SW 1271 (cell line): ENCODE measurements at places on chromosomes 3 and 15.

DNA sequence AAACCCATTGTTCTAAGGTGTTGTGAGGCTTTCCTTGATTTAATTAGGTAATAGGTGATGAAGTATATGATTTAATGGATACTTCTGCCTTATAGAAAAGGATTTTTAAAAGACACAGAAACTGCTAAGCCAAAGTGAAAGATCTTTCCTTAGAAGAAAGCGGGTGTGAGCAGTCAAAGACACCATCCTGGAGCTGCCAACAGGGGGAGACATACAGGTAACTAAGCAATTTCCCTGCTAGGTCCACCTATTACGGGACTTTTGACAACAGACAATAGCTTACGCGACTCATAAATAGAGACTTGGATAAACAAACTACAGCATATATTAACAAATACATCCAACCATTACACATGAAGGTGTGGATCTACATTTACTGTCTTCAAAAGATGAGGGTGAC is 669.5 kb downstream of the SQOR start:
- peak; percentile 1 for DNase-seq

- no peak for DNase-seq
These were observed 117.0 kb upstream of the PTX3 start for GRCh38 chr3:157319672-157320071.

DNA sequence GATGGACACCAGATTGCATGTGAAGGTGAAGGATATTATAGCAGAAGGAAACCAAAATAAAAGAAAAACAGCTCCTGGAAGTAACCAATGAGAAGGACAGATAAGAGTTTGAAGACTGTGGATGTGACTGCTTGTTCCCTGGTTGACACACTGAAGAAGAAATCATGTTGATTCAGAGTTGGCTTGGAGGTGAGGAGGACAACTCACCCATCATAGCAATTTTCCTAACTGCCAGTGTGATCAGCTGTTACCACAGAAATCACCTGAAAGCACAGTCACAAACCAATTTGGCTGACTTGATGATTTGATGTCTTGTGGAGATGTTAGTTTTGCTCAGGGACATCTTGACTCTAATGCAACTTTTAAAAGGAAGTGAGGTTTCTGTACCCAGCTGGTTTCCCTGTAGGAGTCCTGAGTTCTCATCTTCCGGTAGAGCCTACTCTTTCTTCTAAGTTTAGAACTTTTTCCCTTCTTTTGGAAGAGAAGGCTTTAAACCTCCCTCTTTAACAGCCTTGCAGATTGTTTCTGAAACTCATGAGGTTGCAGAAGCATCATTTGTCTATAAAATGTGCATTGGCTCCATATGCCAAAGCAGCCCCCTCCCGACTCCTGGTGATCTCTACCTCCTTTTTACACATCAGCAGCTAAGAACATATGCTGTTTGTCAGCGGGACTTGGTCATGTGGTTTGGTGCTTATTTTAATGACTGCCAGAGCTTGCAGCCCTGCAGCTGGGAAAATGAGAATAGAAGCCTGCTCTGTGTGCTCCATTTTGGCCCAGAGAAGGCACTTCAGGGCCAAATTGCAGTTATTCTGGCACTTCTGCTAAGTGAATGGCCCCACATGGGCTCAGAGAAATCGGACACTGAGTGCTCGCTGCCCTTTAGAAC is 10.3 kb downstream of the ATG7 start:
- DNase-seq: no peak

DNA sequence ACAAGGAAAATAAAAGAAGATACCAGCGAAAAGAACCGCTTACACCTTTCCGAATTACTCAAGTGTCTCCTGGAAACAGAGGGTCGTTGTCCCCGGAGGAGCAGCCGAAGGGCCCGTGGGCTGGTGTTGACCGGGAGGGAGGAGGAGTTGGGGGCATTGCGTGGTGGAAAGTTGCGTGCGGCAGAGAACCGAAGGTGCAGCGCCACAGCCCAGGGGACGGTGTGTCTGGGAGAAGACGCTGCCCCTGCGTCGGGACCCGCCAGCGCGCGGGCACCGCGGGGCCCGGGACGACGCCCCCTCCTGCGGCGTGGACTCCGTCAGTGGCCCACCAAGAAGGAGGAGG is 325 bp downstream of the ALCAM start:
- no peak for DNase-seq

DNA sequence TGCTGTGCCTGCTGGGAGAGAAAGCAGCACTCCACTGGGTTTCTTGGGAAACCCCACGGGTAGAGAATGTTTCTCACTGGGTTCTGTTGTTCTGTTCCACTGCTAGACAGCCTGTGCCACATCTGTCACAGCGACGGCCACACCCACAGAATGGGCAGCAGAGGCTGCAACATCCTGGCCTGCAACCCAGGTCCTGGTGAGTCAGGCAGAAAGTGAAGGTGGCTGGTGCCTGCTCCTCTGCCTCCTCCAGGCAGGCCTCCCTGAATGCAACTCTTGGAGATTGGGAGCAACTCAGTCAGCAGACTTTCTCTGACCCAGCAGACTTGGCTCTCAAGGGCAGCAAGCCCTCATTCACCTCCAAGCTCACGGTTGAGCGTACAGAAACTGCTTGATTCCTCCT is 13.0 kb downstream of the C3orf18 start:
- no peak for DNase-seq

DNA sequence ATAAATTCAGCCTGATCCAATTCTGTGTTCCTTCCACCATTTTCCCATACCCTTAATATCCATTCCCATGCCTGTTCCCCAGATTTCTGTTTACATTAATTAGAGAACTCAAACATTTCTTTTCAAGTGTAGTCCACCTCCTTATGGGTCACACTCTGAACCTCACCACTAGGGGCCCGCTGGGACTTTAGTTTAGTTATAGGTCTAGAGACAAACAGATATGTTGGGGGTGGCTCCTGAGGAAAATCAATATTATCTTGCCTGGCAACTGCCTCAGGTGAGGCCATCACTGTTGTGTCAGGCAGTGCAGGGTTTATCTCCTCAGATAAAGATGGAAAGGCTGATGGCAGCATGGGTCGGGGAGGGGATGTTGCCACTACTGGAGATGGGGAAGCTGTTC is 72.8 kb downstream of the CLDN1 start:
- DNase-seq: no peak

DNA sequence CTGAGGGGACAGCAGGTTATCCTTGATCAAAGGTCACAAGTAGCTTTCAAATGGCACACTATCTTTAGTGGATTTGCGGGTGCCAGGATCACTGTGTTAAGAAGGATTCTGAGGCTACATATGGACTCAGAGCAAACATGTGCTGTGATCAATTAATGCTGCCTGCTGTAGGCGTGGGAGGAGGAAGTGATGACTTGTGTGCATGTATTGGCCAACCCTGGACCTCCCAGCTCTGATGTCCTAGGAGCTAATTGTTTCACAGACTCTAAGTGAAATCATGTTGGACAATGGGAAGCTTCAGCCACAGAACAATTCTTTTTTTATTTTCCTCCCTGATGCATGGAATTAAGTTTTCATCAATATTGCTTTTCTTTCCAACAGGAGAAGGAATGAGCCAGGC is 24.4 kb downstream of the FAH start:
- no peak for DNase-seq

GRCh38 chr15:28994142-28994830 is 108.5 kb downstream of the APBA2 start:
- DNase-seq: no peak

GRCh38 chr3:46127503-46127902 is 80.6 kb downstream of the CCR1 start:
- DNase-seq: peak; percentile 82

GRCh38 chr15:35834216-35834830 is 288.4 kb upstream of the DPH6 start:
- DNase-seq: no peak

DNA sequence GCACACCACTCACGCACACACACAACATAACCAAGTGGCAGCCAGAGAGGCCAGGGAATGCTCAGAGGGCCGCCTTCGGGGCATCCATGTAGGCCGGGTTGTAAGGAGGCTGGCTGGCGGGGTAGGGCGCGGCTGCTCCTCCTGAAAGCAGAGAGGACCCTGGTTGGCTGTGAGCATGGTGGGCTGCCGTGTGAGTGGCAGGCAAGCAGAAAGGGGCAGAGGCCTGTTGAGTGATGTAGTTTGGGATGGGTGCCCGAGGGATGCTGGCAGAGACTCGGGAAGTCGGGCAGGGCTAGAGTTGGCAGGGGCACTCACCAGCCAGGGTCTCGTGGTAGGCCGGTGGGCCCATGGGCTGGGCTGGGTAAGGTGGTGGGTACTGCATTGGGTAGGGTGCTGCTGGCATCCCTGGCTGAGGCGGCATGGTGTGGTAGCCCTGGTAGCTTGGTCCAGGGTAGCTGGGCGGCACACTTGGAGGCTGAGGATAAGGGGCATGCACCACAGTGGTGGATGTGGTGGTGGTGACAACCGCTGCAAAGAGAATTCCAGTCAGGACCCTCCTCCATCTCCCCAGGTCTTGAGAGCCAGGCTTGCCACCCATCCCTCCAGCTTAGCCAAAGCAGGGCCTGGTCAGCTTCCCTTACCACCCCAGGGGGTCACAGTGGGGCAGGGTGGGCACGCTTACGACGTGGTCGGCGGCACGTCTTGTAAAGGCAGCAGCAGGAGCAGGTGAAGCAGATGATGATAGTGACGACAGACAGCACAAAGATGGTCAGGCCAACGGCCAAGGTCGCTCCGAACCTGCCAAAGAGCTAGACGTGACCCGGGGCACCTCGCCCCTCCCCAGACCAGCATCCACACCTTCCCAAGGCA is 22.7 kb downstream of the ATRIP start:
- DNase-seq: no peak

DNA sequence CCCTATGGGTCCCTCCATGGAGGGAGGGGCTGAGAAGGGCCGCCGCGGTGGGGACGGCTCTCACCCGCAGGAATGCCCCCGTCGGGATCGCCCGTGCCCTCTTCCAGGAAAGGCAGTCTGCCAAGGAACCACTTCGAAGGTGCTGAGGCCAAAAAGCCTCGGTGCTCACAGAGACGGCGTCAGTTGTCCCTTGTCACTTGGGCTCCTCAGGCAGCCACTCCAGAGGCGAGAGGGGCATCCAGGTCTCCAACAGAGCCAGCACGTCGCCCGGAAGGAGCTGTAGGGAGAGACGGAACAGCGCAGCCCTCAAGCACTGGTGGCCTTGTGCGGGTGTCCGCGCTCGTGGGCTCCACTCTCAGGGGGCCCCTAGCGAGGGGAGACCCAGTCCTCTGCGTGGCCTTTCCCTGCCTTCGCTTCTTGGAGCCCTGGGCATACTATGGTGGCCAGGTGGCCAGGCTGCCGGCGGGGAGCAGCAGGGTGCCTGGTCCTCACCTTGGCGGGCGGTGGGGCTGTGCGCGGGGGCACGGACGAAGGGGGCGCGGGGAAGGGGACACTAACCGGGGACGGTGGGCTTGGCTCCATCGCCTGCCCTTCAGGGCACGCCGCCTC is 994 bp downstream of the MESP1 start:
- DNase-seq: no peak

DNA sequence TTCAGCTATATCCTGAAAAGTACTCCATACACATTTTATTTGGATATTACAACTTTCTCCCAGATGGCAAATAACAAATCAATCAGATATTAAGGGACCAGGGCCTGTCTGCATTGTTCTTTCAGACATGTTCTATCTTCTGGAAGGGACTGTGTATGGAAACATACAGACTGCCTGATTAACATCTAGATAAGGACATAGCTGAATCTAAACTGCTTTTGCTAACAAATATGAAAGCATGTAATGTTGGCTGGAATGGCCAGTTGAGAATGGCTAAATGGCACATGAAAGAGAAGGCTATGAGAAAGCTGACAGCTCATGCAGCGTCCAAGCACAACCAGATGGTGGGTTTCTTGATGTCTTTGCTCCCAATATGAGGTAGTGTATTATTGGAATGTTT is 149.4 kb downstream of the CFAP20DC start:
- no peak for DNase-seq

DNA sequence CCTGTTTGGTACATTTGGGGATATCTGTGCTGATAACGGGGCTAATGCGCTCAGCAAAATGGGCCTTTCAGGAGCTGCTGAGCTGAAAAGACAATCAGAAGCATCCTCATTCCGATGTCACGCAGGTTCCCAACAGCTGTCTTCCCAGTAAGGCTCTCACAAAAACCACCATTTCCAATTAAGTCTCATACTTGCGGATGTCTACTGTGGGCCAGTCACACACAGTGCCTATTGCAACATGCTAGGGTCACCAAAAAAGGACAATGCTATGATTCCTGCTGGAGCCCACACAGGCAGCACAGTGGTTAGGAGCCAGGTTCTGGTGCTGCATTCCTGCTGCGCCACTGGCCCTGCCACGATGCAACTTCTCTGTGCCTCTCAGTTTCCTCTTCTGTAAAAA is 16.4 kb upstream of the LDHAL6B start:
- DNase-seq: no peak

DNA sequence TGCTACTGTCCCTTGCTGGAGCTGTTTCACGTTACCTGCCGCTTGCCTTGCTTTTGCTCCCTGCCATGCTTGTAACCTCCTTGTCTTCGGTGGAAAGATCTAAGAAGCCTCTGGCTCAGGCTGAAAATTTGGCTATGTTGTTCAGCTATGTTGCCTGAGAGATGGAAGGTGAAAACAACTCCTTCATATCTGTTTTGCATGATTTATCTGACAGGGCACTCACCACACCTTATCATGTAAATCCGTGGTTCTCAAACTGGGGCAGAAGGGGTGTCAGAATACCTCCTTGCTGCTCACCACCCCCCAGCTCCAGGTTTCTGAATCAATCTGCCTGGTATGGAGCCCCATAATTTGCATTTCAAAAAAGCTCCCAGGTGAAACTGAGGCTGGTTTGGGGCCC is 6.5 kb upstream of the CORO2B start:
- DNase-seq: no peak

GRCh38 chr15:96132126-96132525 is 198.4 kb upstream of the NR2F2 start:
- no peak for DNase-seq

DNA sequence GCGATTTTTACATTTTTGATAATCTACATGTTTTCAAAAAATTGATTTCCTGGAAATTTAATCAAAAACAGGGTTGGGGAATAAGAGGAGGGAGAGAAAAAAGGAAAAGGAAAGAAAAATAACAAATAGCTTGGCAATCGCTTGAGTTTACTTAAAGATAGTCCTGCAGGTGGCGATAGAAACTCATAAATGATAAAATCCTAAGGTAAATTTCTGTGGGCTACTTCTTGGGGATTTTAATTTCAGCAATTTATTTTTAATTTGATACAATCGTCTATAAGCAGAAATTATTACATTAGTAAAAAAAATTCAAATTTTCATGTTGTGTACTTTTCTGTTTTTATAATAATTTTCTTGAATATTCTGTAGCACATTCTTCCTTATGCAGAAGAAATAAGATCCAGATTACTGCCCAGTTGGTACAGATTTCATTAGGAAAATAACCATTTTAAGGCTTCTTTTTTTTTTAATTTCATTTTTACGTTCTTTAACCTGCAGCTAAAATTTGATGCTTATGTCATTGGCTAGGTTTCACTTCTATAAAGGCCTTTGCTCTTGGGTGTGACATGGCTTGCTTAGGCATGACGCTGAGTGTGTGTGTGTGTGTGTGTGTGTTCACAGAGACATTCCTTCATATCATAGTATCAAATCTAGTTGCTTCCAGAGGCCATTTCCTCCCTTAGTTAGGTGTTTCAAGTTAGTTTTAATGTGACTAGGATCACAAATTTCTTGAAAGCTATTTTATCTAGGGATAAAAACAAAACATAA is 181.8 kb downstream of the MCTP2 start:
- no peak for DNase-seq
